Glutamatergic neuron (in vitro differentiated cells): ENCODE measurements at places on chromosomes 16 and 17.
A peak's percentile ranks its signal among the peaks of the same experiment; 100 is the strongest.

GRCh38 chr16:2270588-2271470 is 2.9 kb upstream of the RNPS1 start:
- no peak for DNase-seq

- DNase-seq: no peak
Observed at GRCh38 chr16:75229172-75230031, 10.6 kb downstream of the CTRB1 start.

GRCh38 chr16:56300891-56301850 is 109.9 kb downstream of the GNAO1 start:
- no peak for DNase-seq

DNA sequence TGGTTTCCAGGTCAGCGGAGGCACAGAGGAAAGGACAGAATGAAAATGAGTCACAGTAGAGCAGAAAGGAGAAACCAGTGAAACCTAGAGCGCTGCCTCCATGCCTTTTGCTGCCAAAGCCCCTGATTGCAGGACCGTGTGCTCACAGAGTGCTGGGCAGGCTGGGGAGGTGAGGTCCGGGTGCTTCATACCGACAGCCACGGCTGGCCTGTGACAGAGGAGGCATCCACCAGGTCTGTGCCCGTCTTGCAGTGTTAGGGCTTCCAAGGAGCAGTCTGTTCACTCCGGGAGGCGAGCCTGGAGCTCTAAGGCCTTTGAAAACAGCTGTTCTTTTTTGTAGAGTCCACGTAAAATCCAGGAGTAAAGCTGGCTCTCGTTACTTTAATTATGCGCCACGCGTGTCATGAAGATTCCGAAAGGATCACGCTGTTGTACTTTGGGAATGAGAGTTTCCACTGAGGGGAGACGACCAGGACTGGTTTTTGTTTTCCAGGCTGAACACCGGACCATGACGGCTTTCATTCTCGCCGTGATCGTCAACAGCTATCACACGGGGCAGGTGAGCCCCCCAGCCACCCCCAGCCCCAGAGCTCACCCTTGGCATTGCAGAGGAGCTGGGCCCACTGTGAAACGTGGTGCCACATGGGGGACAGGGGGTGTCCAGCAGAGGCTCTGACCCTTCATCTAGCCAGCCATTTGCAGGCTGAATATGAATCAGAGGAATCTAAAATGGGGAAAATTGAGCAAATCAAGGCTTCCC is 108.5 kb upstream of the CHMP6 start:
- no peak for DNase-seq

- no peak for DNase-seq
Observed at GRCh38 chr17:1956134-1956533, 69.0 kb downstream of the RTN4RL1 start.

GRCh38 chr17:4509923-4510617 is 11.4 kb downstream of the SPNS2 start:
- no peak for DNase-seq

- peak; percentile 69 for DNase-seq
Observed at GRCh38 chr16:79261481-79261940, 339.0 kb downstream of the MAF start.

GRCh38 chr16:4017807-4018206 is 98.4 kb downstream of the ADCY9 start:
- DNase-seq: no peak

DNA sequence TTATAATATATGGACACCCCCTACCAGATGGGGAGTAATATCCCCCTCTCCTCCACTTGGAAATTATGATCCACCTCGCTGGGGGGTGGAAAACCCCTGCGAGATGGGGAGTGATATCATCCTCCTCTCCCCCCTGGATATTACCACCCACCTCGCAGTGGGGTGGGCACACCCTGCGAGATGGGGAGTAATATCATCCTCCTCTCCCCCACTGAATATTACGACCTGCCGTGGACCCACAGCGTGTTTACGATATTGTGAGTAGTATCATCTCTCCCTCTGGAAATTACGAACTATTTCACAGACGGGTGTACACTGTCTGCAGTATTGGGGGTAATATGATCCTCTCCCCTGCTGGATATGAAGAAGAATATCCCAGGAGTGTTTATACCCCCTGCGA is 228.3 kb upstream of the WSCD1 start:
- DNase-seq: no peak

DNA sequence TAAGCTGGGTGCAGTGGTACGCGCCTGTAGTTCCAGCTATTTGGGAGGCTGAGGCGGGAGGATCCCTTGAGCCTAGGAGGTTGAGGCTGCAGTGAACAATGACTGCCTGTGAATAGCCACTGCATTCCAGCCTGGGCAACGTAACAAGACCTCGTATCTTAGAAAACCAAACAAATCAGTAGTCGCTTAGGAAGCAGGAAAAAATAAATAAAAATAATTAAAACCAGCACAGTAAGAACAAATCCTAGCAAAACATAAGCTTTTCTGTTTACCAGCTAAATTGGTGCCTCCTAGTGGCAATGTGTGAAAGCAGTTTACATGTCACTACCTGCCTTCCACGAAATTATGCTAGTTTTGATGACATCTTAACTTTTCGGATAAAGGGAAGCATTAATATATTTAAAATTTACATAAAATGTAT is 1.3 kb downstream of the ARMC5 start:
- no peak for DNase-seq

GRCh38 chr16:63702981-63703590 is 1418.8 kb downstream of the CDH11 start:
- no peak for DNase-seq

DNA sequence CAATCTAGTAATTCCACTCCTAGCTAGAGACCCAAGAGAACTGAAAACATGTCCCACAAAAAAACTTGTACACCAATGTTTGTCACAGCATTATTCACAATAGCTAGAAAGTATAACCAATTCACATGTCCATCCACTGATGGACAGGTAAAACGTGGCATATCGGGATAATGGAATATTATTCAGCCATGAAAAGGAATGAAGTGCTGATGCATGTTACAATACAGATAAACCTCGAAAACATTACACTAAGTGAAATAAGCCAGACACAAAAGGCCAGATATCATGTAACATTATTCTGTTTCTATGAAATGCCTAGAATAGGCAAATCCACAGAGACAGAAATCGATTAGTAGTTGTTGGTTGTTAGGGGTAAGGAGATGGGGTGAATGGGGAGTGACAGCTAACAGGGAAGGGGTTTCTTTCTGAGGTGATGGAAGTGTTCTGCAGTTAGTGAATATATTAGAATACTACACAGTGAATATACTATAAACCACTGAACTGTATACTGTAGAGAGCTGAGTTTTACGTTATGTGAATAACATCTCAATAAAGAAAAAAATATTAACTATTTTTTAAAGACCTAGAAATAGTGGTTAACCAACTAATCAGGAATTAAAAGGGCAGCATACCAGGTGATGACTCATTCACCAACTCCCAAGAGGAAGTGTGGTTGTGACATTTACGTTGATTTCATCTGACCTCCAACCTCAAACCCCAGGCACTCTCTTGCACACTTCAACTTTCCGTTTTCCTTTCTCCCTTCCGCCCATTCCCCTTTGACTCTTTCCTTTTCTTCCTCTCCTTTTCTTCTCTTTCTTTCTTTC is 48.6 kb downstream of the GAS7 start:
- DNase-seq: no peak

DNA sequence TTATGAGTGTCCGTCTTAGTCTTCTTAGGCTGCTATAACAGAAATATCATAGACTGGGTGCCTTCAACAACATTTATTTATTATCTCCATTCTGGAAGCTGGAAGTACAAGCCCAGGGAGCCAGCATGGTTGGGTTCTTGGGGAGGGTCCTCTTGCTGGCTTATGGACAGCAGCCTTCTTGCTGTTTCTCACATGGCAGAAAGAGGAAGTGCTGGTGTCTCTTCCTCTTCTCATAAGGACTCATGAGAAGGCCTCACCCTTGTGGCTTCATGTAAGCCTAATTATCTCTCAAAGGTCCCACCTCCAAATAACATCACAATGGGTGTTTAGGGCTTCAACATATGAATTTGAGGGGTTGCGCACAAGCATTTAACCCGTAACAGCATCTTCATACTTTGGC is 207.0 kb upstream of the COX10 start:
- no peak for DNase-seq

DNA sequence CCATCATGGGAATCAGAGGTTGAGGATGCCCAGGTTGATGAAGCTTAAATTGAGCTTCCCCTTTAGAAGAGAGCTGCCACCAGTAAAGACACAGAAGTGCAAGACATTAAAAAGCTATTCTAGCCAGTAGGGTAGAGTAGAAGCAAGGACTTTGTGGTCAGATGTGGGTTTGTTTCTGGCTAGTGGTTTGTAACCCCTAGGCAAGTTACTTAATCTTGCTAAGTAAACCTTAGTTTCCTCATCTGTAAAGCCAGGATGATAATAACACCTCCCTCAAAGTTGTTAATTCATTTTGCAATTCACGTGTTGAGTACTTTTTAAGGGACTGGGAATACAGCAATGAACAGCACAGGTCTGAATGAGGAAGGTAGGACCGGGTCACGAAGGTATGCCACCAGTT is 3.6 kb downstream of the SNTB2 start:
- no peak for DNase-seq

DNA sequence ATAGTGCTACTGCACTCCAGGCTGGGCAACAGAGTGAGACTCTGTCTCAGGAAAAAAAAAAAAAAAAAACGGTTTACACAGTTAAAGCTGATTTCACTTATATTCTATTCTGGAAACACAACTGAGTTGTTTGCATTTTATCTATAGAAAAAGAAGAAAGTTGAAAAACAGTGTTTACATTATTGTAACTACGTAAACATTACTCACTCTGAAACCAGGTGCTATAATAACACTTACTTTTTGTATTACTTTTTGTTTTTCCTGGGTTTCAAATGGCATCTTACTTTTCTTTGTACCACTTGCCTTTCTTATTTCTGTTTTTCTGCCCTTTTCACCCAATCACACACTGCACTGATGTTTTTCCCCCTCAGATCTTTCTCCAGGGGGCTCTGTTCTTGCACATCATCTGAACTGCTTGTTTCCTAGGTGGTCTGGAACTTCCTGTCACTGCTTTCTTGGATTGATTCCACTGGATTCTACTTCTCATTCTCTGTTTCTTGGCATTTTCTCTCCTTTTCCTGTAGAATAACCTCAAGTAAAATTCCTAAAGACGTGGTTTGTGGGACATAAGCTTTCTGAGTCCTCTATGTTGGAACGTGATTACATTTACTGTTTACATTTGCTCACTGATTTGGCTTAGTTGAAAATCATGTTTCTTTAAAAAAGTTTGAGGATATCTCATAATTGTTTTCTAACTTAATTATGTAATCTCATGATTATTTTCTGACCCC is 142.1 kb downstream of the HS3ST3B1 start:
- DNase-seq: no peak

- peak; percentile 93 for DNase-seq
Observed at GRCh38 chr17:2416010-2416734, 15.3 kb upstream of the MNT start.

DNA sequence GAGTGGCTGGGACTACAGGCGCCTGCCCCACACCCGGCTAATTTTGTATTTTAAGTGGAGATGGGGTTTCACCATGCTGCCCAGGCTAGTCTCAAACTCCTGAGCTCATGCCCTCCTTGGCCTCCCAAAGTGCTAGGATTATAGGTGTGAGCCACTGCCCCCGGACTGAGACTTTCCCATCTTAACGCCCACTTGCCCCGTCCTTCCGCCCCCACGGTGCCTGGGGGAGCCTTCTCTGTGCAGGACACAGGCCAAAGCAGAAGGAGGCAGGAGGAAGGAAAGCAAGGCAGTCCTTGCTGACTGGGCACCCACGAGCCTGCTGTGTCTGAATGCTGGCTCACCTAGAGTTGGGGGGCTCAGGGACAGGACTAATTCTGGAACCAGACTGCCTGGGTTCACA is 17.6 kb upstream of the GNG13 start:
- DNase-seq: no peak

GRCh38 chr16:10027553-10027952 is 154.7 kb downstream of the GRIN2A start:
- DNase-seq: no peak

DNA sequence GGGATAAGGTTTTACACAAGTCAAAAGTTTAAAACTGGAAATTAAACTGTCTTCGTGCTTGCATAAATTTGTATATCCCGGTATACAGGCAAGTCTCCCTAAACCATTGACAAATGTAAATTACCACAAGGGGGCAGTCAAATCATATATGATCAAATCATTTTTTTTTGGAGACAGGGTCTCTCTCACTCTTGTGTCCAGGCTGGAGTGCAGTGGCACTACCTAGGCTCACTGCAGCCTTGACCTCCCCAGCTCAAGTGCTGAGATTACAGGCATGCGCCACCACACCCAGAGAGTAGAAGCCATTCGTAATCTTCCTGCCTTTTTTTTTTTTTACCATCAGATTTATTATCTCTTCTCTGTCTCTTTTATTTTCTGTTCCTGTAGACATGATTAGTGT is 18.5 kb downstream of the TOP2A start:
- DNase-seq: no peak

GRCh38 chr17:77864234-77865111 is 94.0 kb upstream of the TNRC6C start:
- peak; percentile 23 for DNase-seq
